ENCODE measurements at places on chromosomes 11 and 22. TPM values are rescaled to one million over a fixed set of nuclear protein-coding genes. Genes with fewer than 3 reads are reported as not detected.

Gene TPBGL
- total RNA-seq, result under 0.01 TPM

Gene C11orf98
- total RNA-seq, result 23.7 TPM

Gene TRIM49
- total RNA-seq, result not detected

Gene SYNGR1
- 63.9 TPM for total RNA-seq

Gene LIMK2
- total RNA-seq, result 16.7 TPM

Gene LYVE1
- total RNA-seq, result 9.0 TPM

Gene OTOG
- not detected for total RNA-seq

Gene ARSA
- 6.9 TPM for total RNA-seq

Gene INS
- not detected for total RNA-seq

Gene LMF2
- total RNA-seq, result 9.8 TPM

- no peak for DNase-seq
Observed at GRCh38 chr11:120235024-120235628, 4.8 kb upstream of the POU2F3 start.

GRCh38 chr11:45593992-45594391 lies 71.4 kb downstream of the CHST1 start:
- no peak for DNase-seq

DNA sequence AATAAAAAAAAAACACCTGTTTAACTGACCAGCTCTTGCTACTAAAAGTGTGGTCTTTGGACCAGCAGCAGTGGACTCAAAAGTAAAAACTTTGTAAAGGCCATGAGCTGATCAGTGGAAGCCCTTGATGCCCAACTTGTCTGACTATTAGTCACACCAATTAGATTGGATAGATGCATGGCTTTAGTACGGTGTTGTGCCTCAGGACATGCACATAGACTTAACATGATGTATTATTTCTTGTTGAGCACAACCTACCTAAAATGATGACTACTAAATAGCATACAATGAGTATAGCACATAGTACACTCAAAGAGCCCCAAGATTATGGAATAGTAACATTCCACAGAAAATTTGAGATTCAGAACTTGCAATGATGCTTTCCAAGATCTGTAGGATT lies 95.1 kb upstream of the FIBIN start:
- DNase-seq, result no peak

- DNase-seq, result no peak
Observed at GRCh38 chr22:21697021-21697771, 31.4 kb downstream of the PPIL2 start.

- DNase-seq, result no peak
Observed at GRCh38 chr11:75503531-75504099, 22.1 kb downstream of the GDPD5 start.

DNA sequence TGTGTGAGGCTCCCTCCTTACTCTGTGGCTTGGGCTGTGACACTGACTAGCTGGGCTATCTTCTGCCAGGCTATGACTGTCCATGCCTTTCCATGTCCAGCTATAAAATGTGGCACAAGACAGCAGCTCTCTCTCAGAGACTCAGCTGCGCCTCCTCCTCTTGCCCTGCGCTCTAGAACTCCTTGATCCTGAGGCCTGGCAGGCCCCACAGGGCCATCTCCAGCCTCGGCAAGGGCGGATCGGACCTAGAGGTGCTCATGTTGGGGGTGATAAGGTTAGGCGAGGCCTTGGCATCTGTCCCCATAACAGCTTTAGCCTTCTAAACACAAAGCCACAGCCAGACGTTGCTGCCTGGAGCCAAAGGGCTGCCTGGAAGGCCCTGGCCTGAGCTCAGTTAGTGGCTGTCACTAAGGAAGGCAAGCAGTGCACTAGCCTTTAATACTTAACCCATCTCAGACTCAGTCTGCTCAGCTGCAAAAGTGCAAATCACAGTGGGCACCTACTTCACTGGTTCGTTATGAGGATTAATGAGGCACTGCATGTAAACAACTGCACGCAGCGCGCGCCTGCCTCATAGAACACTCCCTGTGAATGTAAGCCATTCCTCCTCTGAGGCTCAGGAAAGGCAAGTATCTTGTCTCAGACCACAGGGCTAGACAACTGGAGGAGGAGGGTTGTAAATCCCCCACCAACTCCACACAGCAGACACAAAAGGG lies 1.2 kb downstream of the GUCD1 start:
- no peak for DNase-seq

DNA sequence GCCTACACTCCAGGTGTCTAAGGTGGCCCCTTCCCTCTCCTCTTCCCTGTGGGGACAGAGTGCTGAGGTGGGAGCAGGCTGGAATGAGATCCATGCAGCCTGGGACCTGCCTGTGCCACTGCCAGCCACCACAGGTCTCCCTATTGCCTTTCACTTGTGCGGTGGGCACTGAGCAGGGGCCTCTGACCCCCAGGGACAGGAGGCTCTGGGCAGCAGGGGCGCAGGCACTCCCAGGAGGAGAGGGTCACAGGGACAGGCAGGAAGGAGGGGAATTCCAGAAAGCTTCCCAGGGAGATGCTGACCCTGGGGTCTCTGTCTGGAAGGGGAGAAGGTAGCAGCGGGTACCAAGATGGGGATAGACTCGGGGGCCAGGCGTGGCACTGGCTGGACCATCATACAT lies 228.5 kb upstream of the B3GAT1 start:
- DNase-seq, result no peak

GRCh38 chr11:95086836-95087570 lies 2.6 kb upstream of the ENDOD1 start:
- DNase-seq, result no peak

DNA sequence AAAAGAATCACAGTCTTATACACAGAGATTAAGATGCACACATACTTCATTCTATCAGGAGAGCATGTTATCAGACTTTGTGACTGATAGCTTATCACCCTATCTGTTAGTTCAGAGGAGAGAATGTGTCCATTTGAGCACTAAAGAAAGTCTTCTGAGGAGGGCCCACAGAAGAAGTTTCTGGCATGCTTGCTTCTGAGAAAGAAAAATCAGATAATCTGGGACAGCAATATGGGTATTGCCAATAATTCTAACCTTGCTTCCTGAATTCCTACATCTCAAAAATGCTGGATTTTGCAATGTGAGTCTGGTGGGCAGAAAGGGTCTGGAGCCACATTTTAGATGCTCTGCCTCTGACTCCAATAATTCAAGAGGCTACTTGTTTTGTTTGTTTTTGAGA lies 128.9 kb downstream of the RBFOX2 start:
- DNase-seq, result no peak

DNA sequence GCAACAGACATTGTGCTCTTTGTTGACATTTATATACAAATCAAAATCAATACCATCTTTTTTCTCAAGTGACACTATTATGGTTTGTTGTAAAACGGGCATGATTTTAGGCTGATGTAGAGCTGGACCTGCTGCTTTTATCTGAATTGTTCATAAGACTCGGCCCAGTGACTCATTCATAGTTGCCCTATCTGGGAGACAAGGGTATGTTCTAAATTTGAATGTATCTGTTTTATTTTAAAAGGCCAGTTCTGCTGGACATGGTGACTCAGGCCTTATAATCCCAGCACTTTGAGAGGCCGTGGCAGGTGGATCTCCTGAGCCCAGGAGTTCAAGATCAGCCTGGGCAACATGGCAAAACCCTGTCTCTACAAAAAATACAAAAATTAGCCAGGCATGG lies 39.3 kb downstream of the CEP295 start:
- no peak for DNase-seq

GRCh38 chr11:111833524-111833923 lies 37.9 kb downstream of the ALG9 start:
- DNase-seq, result no peak

GRCh38 chr11:130180896-130181294 lies 21.3 kb downstream of the ST14 start:
- DNase-seq, result no peak

GRCh38 chr22:47013861-47014635 lies 251.6 kb downstream of the TBC1D22A start:
- no peak for DNase-seq

DNA sequence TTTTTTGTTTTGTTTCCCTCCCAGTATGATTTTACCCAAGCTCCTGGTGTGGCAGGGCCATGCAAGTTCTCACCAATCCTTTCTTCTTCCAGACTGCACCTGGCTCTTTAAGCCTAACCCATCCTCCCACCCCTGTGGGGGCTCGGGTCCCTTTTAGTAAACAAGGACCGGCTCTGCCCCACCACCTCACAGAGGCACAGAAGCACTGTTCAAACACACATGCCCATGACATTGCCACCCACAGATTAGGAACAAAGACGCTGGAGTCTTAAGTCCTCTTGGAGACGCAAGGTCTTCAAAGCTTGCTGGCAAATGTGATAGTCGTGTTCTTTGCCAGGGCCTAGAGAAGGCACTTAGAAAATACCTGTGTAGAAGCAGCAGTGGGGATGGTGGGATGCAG lies 18.9 kb downstream of the UQCR10 start:
- no peak for DNase-seq

DNA sequence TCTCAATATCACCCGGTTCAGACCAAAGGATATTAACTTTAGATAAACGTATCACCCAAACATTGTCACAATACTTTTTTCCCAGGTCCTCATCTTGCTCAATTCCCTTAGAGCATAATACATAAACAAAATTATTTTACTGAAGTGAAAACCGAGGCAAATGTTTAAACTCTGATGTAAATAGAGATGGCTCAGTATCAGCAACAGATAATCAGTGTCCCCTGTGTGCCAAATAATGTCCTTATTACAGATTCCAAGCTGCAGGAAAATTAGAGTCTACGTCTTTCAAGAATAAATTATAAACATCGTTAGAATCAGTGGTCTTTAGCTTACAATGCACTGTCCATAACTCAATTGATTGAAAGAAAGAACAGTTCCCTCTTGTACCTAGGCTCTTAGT lies 50.2 kb downstream of the DDI1 start:
- DNase-seq, result no peak

DNA sequence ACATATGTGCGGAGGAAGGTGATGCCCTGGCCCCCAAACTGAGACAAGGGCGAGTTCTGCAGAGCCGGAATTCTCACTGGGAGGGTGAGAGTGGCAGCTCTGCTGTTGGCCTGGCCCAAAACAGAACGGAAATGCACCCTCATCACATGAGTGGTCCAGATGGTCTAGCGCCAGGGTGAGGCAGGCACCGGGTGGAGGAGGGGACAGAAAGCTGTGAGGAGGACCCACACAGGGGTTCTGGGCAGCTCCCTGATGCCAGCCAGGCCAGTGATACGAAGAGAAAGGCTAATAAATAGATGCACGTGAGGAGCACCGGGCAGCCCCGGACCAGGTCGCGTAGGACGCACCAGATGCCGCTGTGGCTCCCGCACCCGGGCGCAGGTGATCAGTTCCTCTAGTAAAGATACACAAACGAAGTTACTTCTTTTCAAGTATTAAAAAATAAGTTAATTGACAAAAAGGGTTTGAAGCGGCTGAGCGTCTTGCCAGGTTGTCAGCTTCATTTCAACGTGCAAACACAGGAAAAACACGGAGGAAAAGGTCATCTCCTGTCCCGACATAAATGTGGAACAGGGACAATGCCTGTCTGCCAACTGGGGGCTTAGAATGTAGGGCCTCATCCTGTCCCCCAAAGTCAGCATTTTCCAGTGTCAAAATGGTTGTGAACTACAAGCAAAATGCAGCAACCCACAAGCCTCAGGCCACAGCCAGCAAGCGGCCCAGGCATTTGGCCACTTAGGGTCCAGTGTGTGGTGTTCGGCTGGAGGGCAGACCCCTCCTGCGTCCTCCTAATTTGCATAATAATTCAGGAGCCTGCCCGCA lies 15.3 kb upstream of the BID start:
- DNase-seq, result no peak

DNA sequence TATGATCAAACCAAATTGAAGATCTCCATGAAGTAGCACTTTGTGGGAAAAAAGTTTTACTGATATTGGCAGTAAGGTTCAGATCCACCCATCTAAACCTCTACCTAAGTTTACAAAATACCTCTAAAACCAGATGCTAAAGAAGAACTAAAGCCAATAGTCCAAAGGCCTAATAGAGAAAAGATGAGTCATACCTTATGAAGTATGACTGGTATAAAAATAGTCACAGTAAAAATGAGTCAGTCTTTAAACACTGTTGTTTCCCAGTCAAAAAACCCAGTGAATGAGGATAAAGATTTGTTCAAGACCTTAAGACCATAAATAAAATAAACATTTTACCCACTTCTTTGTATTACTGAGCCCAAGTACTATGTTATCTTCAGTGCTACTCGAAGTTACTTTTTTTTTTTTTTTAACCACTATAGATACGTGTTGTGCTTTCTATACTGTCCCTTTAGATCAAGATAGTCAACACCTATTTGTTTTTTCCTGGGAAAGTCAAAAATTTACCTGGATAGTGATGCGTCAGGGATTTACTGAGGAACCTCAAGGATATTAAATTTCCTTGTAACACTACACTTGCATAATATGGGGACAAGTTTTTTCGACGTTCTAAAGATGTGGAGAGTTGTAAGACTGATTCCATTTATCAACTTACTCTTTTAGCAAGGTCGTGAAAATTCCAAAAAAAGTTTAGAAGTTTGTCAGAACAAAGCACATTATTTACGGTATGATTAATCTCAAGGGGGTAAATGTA lies 87.3 kb downstream of the CCDC73 start:
- DNase-seq, result no peak

DNA sequence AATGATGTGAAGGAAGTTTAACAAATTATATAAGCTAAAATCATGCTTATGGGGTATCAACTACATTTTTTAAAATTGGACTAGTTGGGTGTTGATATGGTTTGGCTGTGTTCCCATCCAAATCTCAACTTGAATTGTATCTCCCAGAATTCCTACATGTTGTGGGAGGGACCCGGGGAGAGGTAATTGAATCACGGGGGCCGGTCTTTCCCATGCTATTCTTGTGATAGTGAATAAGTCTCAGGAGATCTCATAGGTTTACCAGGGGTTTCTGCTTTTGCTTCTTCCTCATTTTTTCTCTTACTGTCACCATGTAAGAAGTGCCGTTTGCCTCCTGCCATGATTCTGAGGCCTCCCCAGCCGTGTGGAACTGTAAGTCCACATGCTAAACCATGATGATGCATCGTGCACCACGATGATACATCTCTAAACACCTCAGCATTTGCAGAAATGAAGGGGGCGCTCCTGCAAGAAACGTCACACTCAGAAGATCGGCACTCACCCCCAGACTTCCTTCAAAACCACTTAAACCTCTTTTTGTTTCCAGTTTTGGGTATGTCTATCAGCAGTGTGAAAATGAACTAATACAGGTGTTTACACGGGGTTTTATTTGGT lies 340.0 kb downstream of the SHANK2 start:
- no peak for DNase-seq

- DNase-seq, result no peak
Observed at GRCh38 chr11:60389279-60389910, 6.9 kb upstream of the MS4A14 start.

- DNase-seq, result no peak
Observed at GRCh38 chr11:14269692-14270573, 89.0 kb downstream of the RRAS2 start.
